ENCODE measurements at places on chromosomes 7 and 10.

DNA sequence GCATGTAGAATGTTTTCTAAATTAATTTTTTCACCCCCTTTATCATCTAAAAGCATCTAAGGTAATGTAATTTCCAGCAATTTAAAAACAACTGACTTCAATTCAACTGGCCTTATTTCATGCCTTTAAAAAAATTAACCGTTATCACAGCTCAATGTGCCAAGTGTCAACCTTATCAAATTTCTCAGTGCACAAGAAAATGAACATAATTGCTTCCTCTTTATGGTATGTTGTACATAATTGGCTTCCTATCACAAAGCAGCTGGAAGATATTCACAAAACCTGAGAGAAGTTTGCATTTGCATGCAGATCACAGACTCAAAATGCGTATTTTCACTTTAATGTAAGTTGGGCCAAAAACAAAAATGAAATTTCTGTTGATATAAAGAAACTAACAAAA, 966.4 kb downstream of the GRM8 start:
- no peak for DNase-seq

- no peak for DNase-seq
Measured at GRCh38 chr10:91006752-91007346, 86.0 kb upstream of the ANKRD1 start.

GRCh38 chr7:151141855-151142685, 25.4 kb downstream of the GBX1 start:
- no peak for DNase-seq

- no peak for DNase-seq
Measured at GRCh38 chr10:95279042-95279820, 11.6 kb downstream of the PDLIM1 start.

GRCh38 chr7:41696323-41696916, 6.5 kb downstream of the INHBA start:
- DNase-seq = peak; percentile 9

- DNase-seq = no peak
Measured at GRCh38 chr7:113373863-113374262, 255.5 kb upstream of the SMIM30 start.

DNA sequence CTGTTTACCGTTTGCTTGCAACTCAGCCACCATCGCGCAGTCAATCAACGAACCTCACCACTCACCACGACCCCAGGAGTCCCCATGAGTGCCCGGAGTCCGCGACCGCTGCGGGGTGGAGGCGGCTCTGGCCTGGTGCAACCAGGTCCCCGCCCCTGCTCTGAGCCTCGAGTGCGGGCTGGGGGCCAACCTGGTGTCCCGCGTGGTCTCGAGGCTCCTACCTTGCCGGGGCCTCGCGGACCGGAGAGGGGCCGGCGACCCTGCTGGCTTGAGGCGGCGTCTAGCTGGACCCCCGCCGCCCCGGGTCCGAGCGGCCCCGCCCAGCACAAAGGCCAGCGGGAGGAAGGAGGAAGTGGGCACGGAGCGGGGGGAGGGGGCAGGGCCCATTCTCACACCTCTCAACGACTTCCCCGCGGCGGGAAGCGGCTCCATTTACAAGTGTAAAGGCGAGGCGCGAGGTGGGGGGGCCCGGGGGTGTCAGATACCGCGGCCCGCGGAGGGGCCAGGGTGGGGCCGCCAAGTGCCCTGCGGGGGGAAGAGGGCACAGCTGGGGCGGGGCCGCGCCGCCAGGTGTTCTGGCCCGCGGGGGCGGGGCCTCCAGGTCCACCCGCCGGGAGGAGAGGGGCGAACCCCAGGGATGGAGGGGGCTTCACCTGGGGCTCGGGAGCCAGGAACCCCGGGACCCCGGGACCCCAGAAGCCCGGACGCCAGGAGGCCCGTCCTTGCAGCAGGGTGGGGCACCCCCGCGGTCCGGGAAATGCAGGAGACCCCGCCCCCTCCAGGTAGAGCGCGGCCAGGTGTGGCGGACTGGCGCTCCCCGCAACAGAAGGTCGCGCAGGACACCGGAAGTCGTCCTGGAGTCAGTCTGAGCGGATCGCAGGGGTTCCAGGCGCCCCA, 8.6 kb downstream of the CTBP2 start:
- DNase-seq = no peak

DNA sequence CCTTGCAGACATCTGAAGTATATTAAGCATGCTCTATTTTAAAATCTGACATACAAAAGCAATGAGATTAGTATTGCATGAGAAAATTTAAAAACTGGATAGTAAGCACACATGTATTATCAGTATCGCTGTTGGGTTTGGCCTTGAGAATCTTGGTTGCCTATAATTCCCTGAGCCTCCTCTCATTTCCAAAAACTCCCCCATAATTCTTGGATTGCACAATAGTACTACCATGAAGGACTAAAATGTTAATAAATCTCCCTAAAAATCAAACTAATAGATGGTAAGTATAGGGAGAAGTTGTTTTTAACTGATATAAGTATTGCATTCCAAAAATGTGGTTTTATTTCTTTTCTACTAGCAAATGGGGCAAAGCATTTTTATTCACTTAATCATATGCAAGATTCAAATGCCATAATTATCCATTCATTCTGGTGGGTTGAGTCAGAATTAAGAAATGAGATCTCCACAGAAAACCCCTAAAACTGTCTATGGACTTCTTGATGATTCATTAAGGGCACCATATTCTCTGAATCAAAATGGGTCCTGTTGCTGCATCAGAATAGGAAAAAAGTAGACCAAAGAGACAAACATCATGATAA, 10.3 kb upstream of the VIM start:
- no peak for DNase-seq

- DNase-seq = no peak
Measured at GRCh38 chr7:122679813-122680212, 19.1 kb downstream of the RNF133 start.

DNA sequence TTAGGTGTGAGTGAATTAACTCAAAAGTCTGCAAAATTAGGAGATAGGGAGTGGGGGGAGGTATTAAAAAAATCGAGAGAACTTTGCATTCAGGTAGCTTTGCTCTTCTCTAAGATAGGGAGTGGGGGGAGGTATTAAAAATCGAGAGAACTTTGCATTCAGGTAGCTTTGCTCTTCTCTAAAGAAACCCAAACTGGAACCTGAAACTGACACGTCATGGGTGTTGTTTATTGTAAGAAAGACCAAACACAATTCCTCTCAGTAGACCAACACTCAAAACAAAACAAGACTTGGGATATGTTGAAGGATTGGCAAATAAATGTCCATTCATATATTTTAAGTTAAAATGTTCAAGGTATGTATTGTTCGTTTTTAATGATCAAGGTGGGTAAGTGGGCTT, 87.9 kb downstream of the KIAA1549 start:
- no peak for DNase-seq

DNA sequence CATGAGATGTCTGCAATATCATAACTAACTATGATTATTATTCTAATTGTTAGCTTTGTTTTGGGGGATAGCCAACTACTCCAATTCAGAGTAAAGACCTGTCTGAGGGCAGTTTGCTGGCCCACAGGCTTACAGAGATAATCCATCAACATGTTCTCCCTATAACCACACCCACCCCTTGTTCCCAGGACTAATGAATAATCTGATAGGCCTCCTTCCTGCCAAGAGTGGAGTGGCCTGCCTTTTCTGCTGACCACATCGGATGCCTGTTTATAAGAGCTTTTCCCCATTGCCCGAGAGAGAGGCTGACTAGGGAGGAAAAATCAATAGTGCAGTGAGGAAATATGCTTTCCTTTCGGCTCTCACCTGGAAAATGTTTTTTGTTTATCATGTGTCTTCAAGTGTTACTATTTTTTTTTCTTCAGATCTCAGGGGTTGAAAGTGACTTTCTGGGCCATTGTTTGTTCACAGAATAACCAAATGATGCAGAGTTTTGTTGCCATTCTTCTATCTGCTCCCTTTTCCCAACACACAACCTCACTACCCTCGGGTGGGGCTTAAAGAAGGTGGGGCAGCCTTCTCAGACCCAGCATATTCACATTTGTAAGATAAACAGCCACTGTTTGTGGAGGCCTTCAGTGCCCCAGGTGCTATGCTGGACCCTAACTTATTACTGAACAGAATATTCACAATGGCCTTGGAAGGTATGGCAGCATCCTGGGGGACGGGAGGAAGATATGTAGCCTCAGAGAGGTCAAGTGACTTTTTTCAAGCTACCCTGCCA, 38.4 kb downstream of the PLPP4 start:
- no peak for DNase-seq

DNA sequence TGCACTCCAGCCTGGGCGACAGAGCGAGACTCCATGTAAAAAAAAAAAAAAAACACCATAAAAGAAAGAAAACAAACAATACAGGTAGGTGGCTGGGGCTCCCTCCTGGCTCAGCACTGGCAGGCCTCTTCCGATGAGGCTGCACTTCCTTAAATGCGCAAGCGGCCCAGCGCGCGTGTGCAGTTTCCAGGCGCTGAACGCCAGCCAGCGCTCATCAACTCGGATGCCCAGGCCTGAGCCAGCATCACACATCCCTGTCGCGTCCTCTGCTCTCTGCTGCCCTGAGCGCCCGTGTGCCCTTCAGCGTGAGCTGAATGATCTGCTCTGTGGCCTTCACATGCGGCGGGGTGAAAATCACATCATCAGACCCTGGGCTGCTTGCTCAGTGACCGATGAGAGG, 31.8 kb downstream of the NUDT1 start:
- no peak for DNase-seq

DNA sequence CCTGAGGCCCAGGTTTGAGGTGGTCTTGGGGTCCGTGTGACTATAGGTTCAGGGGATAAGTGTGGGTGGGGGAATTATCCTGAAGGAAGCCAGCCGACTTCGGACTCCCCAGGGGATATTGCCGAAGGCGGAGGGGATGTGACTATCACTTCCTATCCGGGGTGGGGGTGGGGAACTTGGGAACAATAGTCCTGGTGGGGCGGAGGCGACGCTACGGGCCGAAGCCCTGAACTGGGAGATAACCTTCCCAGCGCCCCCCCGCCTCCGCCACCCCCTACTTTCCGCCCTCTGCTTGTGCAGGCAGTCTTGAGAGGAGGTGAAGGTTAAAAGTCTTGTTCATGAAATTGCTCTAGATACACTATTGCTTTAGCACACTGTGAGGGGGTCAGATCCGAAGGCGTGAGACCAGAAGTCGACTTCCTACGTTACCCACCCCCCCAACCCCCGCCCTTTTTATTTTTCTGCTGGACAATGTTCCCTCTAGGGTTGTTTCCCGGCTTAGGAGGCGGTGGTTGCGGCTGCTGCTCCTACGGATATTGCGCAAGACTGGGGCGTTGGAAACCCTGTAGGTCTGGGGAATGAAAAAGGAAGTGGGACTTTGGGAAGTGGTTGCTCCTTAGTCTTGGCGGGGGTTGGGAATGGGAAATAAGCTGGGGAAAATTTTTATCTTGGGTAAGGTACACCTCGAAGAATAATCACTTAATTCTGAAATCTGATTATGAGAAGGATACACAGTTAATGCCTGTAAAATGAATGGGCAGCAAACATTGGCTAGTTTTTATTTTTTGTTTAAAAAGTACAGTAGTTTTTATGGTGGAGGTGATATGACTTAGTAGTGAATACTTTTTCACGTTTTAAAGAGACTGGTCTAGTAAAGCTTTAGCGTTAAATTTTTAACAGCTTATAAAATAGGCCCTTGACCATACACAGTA, 1.5 kb downstream of the PTPN12 start:
- DNase-seq = peak; percentile 15

DNA sequence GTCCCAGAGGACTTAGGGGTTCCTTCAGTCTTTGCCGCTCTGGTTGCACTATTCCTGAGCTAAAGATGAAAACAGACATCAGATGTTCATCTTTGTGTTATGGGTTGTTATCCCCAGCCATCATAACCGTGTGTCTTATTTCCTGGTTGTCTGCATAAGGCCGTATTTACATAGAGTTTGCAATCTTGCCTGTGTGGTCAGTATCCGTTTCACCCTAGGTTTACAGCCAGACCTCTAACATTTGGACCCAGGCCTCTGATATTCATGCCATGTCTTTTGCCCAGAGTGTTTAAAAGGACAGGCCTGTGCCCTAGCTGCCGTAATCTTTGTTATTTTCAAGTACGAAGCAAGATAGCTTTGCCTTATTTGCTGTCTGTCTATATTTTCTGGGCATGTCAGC, 26.6 kb downstream of the LRRC4 start:
- no peak for DNase-seq

DNA sequence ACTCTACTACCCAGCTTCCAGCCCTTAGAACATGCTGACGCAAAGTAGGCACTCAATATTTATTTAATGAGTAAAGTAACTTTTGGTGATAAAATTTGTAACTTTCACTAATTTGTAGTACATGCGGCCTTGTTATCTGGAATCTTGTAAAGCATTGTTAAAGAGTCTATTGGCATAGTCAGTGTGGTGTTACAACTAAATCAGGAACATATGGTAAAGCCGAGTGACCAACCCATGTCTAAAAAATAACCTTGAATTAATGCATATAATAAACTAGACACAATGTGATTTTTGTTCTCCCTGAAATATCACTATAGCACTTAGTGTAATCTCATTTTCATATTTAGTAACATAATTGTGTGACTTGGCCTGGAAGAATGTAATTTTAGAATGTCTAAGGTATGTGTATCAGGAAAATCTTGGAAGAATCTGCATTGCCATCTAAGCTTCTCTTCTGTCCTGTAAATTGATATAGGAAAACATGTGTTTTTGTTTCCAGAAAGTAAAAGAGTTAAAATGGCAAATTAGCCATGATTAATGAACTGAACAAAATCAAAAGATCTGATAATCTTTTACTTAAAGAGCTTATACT, 256.7 kb upstream of the GNAI1 start:
- DNase-seq = no peak

- DNase-seq = no peak
Measured at GRCh38 chr10:22978287-22978686, 50.4 kb downstream of the ARMC3 start.

GRCh38 chr7:112097524-112097923, 108.7 kb downstream of the DOCK4 start:
- no peak for DNase-seq

- DNase-seq = peak; percentile 39
Measured at GRCh38 chr7:157010588-157011332, at the start of gene MNX1. Gene MNX1 (minus strand): TSS chr7:157010663. CDS start chr7:157010350, 313 bp downstream.

DNA sequence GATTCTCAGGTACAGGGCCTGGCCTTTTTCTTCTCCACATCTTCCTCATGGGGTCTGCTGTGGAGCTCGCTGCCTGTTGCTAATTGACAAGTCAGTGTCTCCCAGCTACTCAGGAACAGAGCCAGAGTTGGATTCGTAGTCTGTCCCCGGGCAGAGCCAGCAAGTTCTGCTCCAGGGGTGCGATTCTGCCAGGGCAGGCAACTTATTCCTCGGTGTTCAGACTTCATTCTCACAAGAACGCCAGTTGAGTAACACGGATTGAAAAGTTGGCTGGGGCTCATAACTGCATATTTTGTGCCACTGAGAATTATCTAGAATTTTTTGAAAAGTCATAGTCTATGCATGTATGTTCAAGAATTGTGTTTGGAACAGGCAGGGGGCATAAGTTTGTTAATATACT, 336.7 kb upstream of the NPVF start:
- no peak for DNase-seq

DNA sequence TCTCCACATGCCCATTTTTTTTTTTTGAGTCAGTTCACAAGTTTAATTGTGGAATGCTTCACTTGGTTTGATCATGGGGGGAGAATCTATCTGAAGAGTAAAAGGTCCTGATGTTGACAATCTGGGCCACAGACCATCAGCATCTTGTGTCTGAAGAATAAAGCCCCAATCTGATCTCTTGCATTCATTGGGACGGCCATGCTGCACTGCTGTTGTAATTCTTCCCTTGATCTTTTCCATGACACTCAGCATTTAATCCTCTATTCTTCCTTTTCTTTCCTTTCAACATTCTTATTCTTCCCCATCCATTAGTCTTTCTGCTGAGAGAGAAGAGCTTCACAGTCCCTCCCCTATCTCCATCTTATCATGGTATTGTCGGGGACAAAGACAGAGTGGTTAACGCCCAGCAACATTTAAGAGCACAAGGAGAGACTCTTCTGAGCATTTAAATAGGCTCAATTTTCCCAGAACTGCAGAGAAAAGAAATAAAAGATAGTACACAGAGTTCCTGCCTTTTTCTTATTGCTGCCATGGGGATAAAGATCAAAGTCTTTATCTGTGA, 1157.3 kb downstream of the SORCS3 start:
- DNase-seq = no peak

All from CD4-positive, alpha-beta T cell treated with Interleukin-6 for 4 hours (primary cell).